Activated T-cell treated with anti-CD3 and anti-CD28 coated beads for 48 hours (primary cell): ENCODE measurements at places on chromosomes 1 and 21.

- DNase-seq, result no peak
Observed at GRCh38 chr1:211519602-211520001, 27.6 kb upstream of the RD3 start.

- no peak for DNase-seq
Observed at GRCh38 chr1:150516616-150517015, 1.1 kb downstream of the FALEC start.

GRCh38 chr21:45818904-45819285 lies 162.7 kb upstream of the COL6A1 start:
- DNase-seq, result peak; percentile 80

DNA sequence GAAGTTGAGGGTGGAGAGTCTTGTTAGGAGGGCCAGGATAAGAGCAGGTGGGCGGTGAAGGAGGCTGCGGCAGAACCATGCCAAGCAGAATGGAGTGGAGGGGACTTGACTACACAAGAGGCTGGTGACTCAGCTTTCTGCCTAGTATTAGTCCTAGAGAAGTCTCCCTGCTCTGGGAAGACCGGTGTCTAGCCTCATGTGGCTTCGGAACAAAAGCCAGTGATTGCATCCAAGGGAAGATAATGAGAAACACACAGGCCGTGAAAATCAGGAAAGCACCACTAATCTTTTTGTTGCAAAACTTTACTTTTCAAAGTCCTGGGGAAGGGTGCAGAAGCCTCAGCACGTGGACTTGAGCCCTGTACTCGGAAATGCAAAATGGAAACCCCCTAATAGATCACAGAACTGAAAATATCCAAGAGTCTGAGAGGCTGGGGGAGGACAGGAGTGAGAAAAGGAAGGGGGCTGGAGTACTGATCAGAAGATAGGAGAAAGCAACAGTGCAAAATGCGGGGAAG lies 31.4 kb downstream of the DDR2 start:
- DNase-seq, result no peak

- DNase-seq, result no peak
Observed at GRCh38 chr1:70318191-70318590, 36.3 kb downstream of the ANKRD13C start.

GRCh38 chr1:155977690-155978324 lies 540 bp downstream of the ARHGEF2 start:
- DNase-seq, result peak; percentile 62

DNA sequence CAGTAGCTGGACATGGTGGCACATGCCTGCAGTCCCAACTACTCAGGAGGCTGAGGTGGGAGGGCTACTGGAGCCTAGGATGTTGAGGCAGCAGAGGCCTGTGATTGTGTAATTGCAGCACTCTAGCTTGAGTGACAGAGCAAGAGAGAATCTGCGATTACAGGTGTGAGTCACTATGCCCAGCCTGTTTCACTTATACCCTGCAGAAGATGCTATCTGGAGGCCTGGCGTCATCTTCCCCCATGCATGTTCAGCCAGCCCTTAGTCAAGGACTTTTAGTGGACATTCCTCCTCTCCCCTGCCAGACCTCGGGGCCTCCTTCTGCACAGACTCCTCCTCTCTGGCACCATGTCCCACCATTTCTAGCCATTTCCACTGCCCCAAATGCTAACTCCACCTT lies 36.3 kb upstream of the RCC2 start:
- no peak for DNase-seq
